Stimulated activated CD8-positive, alpha-beta memory T cell treated with anti-CD3 and anti-CD28 coated beads, Interleukin-4, amount 100 ng/mL, for 4 hours (primary cell): ENCODE measurements at places on chromosomes 3 and 15.

DNA sequence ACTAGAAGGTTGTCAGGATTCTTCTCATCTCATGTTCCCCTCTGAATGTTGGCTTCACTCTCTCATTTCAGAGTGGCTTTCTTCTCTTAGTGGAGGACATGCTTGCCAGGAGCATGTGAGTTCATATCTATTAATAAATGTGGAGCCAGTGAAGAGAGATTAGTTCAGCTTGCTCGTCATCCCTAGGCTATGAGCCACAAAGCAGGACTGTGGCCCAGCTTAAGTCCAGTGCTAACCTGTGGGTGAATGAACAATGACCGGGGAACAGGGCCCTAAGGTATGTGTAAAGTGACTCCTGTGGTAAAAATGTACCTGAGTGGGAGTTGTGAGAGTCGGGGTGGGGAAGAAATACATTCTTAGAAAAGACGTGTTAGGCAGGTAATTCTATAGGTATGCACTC is 96.9 kb upstream of the TBL1XR1 start:
- no peak for DNase-seq

DNA sequence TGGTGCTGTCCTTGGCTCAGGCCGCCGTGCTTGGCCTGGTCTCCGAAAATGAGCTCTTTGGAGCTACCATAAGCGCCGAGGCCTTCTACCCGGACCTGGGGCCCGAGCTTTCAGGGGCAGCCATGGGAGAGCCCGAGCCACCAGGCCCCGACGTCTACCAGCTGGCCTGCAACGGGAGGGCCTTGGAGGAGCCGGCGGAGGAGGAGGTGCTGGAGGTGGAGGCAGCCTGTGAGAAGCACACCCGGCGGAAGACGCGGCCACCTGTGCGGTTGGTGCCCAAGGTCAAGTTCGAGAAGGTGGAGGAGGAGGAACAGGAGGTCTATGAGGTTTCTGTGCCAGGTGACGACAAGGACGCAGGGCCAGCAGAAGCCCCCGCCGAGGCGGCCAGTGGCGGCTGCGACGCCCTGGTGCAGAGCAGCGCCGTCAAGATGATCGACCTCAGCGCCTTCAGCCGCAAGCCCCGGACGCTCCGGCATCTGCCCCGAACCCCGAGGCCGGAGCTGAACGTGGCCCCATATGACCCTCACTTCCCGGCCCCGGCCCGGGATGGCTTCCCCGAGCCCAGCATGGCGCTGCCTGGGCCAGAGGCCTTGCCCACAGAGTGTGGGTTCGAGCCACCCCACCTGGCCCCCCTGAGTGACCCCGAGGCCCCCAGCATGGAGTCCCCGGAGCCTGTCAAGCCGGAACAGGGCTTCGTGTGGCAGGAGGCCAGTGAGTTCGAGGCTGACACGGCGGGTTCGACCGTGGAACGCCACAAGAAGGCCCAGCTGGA is 34.9 kb downstream of the IDH2 start:
- no peak for DNase-seq

GRCh38 chr15:68770216-68770615 is 50.5 kb downstream of the ANP32A start:
- DNase-seq: no peak

GRCh38 chr3:62088472-62089104 is 284.8 kb downstream of the FEZF2 start:
- DNase-seq: no peak

GRCh38 chr3:38131621-38132369 is 5.1 kb downstream of the ACAA1 start:
- DNase-seq: no peak

DNA sequence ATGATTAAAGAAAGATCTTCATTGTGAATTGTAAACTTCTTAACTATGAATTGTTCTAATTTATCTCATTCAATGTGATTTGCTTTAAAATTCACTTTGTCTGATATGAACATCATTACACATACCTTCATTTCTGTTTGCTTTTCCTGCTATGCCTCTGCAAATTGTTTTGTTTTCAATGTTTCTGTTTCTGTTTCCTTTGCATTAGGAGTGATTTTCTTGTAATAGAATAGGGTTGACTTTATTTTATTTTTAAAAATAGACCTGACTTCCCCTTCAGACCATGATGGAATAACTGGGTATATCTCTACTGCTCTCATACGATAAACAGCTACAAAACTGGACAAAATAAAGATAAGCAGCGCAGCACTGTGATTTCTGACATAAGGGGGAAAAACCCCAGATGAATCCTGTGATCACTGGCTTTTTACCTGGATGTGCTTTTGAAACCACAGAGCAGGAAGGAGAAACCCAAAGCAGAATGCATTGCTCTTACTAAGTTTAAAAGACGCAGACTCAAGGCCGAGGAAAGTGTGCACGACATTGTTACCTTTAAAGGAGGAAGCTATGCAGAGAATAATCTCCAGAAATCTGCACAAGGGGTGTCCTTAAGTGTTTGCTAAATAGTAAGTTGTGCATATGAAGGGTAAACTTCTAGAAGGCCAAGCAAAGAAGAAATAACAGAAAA is 420.2 kb downstream of the TBC1D5 start:
- no peak for DNase-seq

- no peak for DNase-seq
Observed at GRCh38 chr3:195425849-195426248, 17.0 kb downstream of the ACAP2 start.

- no peak for DNase-seq
Observed at GRCh38 chr3:173003956-173004355, 137.1 kb downstream of the SPATA16 start.

GRCh38 chr3:146621723-146622122 is 16.6 kb upstream of the PLSCR5 start:
- DNase-seq: no peak

DNA sequence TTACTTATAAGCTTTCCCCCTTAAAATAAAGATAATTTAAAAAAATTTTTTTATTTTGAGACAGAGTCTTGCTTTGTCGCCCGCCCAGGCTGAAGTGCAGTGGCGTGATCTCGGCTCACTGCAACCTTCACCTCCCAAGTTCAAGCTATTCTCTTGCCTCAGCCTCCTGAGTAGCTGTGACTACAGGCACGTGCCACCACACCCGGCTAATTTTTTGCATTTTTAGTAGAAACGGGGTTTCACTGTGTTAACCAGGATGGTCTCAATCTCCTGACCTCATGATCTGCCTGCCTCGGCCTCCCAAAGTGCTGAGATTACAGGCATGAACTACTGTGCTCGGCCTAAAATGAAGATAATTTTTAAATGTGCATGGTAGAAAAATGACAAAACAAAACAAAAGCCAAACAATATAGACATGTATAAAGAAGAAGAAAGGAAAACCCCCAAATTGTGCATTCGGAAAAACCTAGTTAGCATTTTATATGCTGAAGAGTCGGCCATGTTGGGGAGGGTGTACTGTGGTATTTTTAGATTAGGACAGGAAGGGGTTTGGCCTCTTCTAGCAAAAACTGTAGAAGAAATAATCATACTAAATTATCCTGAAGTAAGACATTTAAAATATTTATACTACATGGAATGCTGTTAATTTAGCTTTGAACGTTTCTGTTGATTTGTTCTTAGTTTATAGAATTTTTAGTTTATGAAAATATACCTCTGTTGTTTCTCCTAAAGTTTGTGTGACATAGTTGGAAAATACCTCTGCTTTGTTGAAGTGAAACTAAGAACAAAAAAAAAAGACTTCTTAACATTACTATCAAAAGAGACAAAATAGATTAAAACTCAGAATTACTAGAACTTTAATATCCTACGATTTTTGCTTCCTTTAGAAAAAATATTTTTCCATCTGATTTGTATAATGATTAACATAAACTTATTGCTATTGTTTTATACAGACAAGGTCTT is 7.4 kb downstream of the APPL1 start:
- no peak for DNase-seq

DNA sequence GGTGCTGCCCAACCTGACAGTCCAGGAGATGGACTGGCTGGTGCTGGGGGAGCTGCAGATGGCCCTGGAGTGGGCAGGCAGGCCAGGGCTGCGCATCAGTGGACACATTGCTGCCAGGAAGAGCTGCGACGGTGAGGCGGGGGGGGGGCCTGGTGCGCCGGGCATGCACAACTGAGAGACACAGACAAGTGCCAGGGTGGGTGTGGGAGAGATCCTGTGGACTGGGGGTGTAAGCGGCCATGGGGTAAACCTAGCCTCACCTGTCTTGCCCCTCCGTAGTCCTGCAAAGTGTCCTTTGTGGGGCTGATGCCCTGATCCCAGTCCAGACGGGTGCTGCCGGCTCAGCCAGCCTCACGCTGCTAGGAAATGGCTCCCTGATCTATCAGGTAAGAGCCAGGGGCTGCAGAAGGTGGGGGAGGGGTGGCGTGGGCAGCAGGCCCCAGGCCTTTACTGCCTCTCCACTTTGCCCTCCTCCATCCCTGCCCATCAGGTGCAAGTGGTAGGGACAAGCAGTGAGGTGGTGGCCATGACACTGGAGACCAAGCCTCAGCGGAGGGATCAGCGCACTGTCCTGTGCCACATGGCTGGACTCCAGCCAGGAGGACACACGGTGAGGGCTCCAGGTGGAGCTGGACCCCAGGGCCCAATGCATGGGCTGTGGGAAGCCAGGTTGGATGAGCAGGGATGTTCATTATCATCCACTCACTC is 3.3 kb downstream of the CHRD start:
- no peak for DNase-seq

GRCh38 chr3:70360979-70361760 is 48.7 kb upstream of the MDFIC2 start:
- no peak for DNase-seq

DNA sequence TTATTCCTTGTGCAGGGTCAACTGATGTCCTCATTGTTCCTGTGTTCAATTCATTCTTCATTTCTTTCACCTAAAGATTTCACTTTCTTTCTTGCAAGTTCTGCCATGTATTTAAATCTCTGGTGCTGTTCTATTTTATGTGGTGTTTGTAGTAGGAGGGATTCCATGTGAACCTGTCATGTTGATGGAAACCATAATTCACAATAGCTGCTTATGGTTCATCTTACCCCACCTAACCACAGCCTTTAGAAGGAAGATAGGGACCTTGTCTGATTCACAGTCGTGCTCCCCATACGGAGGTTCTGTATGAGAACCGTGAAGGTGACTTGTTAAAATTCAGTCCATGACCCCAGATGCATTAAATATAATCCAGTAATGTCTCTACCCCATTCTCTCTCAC is 21.9 kb downstream of the SLCO2A1 start:
- no peak for DNase-seq

DNA sequence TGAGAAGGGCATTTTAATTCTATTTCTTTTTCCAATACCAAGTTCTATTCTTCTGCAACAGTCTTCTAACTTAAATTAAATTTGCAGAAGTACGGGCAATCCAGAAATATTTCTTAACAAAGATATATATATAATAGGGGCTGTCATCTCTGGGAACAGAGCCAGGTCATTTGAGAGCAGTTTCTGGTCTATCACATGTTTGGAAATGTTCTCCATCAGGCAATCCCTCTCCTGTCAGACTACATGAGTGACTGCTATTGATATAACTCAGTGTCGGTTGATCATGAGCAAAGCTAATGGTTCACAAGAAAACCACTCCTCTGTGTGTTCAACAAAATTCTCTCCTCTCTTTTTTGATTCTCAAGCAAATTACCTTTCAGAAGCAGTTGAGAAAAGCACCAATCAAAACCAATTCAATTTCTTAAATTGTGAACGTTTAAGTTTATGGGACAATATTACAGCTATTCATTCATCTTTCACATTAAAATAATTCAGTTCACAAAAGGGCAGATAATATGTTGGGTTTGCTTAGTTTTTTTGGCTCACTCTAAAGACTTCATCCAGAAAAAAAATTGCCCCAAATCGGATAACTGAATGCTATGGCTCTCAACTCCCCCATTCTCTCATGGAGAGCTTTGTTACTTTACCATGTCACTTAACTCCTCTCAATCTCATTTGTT is 152.9 kb upstream of the TGFBR2 start:
- DNase-seq: no peak
